Mucosa of gallbladder (tissue), 1 donor: ENCODE measurements at places on chromosomes 4 and X. TPM values are rescaled to one million over a fixed set of nuclear protein-coding genes. Genes with fewer than 3 reads are reported as not detected.

DNA sequence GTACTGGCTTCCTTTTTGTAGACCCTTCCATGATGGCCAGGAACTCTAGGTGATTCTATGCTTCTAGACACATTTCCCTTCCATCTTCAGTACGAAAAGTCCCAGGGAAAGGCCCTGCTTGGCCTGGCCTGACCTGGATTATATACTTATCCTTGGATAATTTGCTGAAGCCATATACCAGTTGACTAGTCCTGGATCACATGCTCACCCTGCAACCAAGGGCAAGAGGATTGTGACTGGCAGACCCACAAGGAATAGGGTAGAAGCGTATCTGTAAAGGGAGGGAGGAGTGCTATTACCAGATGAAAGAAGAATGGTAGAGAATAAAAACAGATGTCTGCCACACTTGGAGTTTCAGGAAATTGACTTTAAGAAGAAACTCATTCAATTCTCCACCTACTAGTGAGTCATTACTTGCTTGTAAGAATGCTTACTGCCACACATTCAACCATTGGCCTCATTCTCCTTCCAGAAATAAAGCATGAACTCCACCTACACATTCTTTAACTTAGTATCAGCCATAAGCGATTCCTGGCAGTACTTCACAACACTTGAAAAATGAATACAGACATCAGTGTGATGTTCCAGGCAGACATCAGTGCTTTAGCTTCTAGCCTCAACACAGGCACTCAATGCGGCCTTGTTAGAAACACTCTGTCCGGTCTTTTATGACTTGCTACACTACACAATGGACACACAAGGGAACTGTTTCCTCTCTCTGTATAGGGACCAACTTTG, 141.8 kb downstream of the CBR4 start:
- no peak for DNase-seq

The SOWAHB gene
- 11.7 TPM for total RNA-seq

DNA sequence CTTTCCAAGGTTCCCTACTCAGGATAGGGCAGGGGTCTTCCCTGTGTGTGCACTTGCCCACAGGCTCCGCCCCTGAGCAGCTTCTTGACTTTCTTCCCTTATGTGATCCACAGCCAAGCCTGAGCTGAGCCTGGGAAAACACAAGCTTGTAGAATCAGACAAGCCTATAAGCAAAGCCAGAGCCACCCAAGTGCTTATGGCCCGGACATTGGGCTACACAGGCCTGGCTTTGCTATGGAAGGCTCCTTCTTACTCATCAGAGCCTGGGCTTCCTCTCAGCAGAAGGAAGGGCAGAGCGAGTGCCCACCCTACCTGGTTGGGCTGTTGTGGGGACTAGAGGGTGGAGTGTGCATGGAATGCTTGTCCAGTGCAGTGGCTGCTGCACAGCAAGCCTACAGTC, 1.3 kb upstream of the TNIP2 start:
- no peak for DNase-seq

GRCh38 chr4:55795341-55795740, 24.2 kb upstream of the EXOC1L start:
- no peak for DNase-seq

The L1CAM gene
- 10.0 TPM for total RNA-seq

GRCh38 chr4:111961809-111962208, 183.4 kb upstream of the FAM241A start:
- DNase-seq: no peak

GRCh38 chr4:112167794-112168193, 22.5 kb downstream of the FAM241A start:
- no peak for DNase-seq

GRCh38 chr4:113945906-113946305, 33.5 kb downstream of the ARSJ start:
- DNase-seq: no peak

- DNase-seq: no peak
Measured at GRCh38 chr4:46986922-46987638, 6.3 kb downstream of the GABRA4 start.

DNA sequence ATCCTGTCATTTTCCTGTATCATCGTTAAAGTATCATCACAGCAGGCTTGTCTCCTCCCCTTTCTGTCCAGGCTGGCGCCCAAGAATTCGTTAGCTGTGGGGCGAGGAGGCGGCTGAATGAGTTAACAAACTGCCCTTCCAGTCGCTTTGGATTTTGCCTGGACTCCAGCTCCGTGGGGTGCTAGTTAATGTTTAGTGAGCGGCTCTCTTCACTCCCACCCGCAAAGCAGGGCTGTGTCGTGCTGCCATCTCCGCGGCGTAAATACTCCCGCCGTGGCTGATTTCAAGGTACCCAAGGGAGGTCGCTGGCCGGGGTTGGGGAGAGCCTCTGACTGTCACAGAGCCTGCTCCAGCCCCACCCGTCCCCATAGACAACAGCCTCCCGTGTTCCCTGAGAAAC, 44.9 kb upstream of the SPRY1 start:
- DNase-seq: no peak

GRCh38 chrX:113274345-113274744, 433.7 kb upstream of the AMOT start:
- no peak for DNase-seq

The MAOB gene
- total RNA-seq: 40.9 TPM

DNA sequence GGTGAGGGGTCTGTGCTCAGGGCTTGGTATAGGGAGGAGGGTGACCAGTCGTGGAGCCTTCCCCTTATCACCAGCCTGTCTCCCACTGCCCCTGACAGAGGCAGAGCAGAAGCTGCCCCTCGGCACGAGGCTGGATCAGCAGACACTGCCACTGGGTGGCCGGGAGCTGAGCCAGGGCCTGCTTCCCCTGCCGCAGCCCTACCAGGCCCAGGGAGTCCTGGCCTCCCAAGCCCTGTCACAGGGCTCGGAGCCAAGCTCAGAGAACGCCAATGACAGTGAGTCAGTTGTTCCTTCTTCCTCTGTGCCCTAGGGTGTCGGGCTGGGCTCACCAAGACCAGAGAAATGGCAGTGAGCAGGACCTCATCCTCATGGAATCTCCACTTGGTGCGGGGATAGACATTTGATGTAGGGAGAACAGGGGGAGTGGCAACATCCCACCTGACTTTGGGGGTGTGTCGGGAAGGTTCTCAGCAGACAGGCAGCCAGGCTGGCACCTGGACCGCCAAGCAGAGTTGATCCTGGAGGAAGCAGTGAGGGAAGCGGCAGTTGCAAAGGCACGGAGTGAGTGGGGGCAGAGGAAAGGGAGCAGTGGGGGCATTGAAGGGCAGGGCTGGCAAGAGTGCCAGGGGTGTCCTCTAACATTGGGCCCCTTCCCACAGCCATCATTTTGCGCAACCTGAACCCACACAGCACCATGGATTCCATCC, 14.3 kb upstream of the UBA1 start:
- DNase-seq: no peak

DNA sequence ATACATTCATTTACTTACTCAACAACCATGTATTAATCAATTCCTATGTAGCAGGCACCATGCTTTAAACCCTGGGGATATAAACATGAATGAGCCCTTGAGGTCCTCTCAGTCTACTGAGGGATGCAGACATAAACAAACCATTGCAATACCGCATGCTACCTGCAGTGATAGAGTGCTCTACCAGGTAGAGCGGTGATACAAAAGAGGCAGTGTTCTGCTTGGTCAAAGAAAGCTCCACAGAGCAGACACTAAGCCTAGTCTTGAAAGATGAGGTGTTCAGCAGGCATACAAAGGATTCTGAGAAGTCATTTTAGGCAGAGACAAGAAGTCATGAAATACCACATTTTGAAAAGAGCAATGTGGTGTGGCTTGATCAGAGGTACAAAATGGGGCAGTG, 26.9 kb upstream of the AMOT start:
- DNase-seq: no peak

- no peak for DNase-seq
Measured at GRCh38 chr4:16194214-16194613, 32.1 kb downstream of the TAPT1 start.

- no peak for DNase-seq
Measured at GRCh38 chr4:128459547-128459946, 171.9 kb upstream of the PGRMC2 start.

The HHIP gene
- total RNA-seq: 9.5 TPM

GRCh38 chr4:150828159-150828558, 186.9 kb downstream of the LRBA start:
- DNase-seq: no peak

- no peak for DNase-seq
Measured at GRCh38 chrX:107537815-107538214, 88.4 kb downstream of the FRMPD3 start.

DNA sequence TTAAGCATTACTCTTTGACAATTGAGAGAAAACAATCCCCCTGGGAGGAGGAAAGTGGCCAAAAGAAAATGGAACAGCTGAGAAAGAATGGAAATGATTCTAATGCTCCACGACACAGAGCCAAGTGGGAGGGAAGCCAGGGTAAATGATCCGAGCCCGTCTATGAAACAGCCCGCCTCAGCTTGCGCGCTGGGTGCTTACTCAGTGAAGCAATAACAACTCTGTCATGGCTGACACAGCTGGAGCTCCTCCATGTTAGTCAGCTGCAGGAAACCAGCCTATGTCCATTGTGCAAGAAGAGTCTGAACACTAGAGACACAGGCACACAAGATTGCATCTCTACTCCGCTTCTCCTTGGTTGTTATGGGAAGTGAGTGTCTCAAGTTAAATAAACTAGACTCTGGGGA, 19.3 kb downstream of the NOA1 start:
- peak; percentile 66 for DNase-seq

DNA sequence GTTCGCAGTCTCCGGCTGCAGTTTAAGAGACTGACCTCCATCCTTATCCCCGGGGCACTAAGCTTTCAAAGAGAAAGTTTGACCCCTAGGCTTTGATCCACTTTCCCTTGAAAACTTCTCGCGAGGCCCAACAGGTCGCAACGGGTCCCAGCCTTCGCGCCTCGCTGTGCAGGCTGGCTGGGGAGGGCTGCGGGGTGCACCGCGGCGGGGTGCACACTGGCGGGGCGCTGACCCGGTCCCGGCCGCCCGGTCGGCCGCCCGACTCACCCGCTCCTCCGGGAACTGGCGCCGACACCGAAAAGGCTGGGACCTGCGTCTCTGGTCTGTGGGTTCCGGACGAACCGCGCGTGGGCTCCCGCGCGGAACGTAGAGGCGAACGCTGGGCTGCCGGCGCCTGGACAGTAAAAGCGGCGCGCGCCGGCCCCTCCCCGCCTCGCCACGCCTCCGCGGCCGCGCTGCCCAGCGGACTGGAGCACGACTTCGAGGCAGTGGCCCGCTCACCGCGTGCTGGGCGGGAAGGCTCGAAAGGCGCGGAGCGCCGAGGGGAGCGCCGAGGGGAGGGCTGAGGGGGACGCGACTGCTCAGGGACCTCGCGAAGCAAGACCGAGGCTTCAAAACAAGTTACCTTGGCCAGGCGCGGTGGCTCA, at the start of gene TAF7L:
TSS of gene TAF7L (minus strand) at position 378 of the 647 bp plus-strand sequence. CDS start 3,791 bp downstream, outside the sequence.
- no peak for DNase-seq

DNA sequence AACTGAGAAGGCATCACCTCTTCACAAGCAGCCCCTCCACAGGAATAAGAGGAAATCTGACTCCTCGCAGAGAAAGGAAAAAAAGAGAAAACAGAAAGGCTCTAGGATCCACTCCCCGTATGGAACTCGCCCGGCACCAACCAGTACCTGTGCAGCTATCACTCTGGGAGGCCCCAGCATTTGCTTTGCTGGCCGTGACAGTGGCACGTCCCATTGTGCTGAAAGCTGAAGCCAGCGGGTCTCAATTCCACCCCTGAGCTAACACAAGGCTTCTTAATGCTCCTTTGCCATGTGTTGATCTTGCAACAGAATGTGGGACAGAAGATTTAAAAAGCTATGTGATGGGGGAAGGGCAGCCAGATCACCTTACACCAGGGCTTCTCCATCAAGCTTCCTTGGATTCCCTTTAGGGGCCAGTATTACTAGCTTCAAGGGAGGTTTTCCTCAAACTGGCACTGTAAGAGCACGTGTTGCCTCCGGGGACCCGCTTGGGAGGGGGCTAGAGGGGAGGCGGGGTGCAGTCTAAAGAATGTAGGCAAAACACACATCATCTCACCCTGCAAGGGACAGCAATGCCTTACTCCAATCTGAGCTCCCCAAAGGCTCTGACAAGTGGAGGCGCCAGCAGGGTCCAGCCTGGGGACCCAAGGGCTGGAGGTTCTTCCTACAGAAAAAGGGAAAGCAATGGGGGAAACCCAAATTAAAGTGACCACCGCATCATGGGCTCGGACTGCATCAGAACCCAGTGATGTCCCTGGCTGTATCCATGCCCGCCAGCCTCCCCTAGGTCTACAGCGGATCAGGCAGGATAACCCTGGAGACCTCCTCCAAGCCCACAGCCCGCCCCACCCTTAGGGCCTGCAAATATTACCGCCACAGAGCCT, 1.2 kb downstream of the USP46 start:
- DNase-seq: no peak

GRCh38 chr4:118740869-118741268, 55.7 kb downstream of the METTL14 start:
- DNase-seq: no peak

The NAP1L2 gene
- total RNA-seq: 4.4 TPM

GRCh38 chr4:73620115-73620792, at the start of gene RASSF6:
TSS of gene RASSF6 (minus strand) at chr4:73620436. CDS start at chr4:73611795, 8,641 bp downstream.
- DNase-seq: peak; percentile 88

The SCML2 gene
- 0.92 TPM for total RNA-seq

DNA sequence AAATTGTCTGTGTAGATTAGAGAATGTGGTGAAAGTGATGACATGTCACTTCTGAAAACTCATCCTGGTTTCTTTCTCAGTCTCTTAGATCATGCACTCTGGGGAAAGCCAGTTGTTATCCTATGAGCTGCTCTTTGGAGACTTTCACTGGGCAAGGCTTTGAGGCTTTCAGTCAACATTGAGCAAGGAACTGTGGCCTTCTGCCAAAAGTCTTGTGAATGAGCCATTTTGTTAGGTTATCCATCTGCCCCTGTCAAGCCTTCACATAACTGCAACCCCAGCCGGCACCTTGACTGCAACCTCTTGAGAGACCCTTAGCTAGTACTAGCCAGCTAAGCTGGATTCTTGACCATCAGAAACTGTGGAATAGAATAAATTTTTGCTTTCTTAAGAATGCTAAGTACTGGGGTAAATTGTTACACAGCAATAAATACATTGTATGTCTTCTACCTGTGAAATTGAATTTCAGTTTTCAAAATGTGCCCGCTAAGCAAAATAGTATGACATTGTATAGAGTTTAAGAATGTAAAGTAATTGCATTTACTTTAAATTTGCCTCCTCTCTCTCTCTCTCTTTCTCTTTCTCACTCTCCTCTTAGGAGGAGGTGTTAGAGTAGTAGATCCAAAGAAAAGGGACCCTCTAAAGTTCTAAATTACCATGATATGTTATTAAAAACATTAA, 1273.0 kb downstream of the RAPGEF2 start:
- DNase-seq: no peak

The FAM149A gene
- 38.2 TPM for total RNA-seq

DNA sequence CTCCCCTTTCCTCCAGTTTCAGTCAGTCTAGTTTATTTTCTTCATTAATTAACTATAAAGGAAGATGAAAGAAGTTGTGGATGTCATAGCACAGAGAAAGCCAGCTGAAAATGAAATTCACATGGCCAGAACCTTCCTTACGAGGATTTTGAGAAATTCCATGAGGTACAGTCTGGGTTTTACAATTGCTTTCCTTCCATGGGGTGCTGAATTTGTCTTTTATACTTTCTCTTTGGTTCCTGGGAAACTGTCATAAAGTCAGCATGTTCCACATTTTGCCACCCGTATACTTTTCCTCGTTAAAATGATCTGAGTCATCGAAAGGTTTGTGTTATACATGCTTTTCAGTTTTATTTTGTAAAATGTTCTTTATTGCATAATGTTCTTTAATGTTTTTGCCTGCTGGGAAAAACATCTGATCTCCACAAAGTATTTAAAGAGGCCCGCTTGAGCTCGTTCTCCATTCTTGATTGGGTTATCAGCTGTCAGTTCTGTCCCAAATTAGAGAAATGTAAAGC, 78.1 kb upstream of the CLDN34 start:
- DNase-seq: no peak

The STX18 gene
- 32.4 TPM for total RNA-seq

- DNase-seq: no peak
Measured at GRCh38 chr4:48195853-48196252, 61.8 kb upstream of the TXK start.
